ENCODE measurements at places on chromosomes 4 and X.

GRCh38 chr4:112311516-112311915 is 14.3 kb downstream of the ALPK1 start:
- no peak for DNase-seq
- H3K4me3 ChIP-seq = no peak overlapping the region
- H3K36me3 ChIP-seq = no peaks in the 10 kb centered on the region
- H3K27ac ChIP-seq = no peak overlapping the region
- no peaks in the 10 kb centered on the region for H3K4me1 ChIP-seq
- H3K27me3 ChIP-seq = no peaks in the 10 kb centered on the region

- DNase-seq = peak; percentile 88
- peaks cover 4% of the 10 kb centered on the region for H3K36me3 ChIP-seq
- peaks cover 7% of the 10 kb centered on the region for H3K4me1 ChIP-seq
- H3K4me3 ChIP-seq = no peak overlapping the region
Observed at GRCh38 chr4:961351-962230, 11.8 kb downstream of the DGKQ start.

DNA sequence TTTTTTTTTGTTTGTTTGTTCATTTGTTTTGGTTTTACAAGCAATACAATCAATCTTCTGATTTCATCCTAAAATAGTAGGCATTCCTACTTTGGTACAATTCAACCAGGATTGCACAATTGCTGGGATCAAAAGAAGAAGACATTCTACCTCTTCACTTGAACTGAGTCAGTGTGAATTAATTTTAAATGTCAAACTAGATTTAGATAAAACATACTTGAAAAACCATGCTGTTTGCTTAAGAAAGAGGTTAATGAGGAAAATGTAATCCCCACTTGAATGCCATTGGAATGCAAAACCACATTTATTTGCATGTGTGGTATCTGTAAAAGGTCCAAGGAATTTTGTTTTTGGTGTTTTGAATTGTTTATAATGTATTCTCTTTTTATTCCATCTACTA is 40.5 kb downstream of the HAND2 start:
- no peak overlapping the region for H3K27ac ChIP-seq
- no peaks in the 10 kb centered on the region for H3K36me3 ChIP-seq
- no peaks in the 10 kb centered on the region for H3K27me3 ChIP-seq

- H3K4me3 ChIP-seq = no peak overlapping the region
- no peaks in the 10 kb centered on the region for H3K36me3 ChIP-seq
- no peaks in the 10 kb centered on the region for H3K27me3 ChIP-seq
- peak overlapping the region; percentile 95 for H3K27ac ChIP-seq
- no peak for DNase-seq
- peaks cover 27% of the 10 kb centered on the region for H3K4me1 ChIP-seq
Observed at GRCh38 chr4:152998861-152999260, 62.7 kb downstream of the FHDC1 start.

DNA sequence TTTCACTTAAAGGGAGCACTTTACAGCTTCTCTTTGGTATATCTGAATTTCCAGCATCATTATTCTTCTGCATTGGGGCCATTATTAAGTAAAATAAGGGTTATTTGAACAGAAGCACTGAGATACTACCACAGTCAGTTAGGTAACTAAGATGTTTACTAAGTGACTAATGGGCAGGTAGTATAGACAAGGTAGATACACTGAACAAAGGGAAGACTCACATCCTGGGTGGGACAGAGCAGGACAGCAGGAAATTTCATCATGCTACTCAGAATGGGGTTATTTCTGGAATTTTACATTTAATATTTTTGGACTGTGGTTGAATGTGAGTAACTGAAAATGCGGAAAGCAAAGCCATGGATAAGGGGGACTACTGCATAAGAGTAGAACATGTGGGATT is 316.0 kb downstream of the CCSER1 start:
- no peak overlapping the region for H3K4me3 ChIP-seq
- no peaks in the 10 kb centered on the region for H3K27me3 ChIP-seq
- peak; percentile 45 for DNase-seq
- H3K27ac ChIP-seq = peak overlapping the region; percentile 61

- H3K4me1 ChIP-seq = peaks cover 15% of the 10 kb centered on the region
- no peak overlapping the region for H3K27ac ChIP-seq
- no peak overlapping the region for H3K4me3 ChIP-seq
- no peak for DNase-seq
Observed at GRCh38 chr4:15378062-15378461, 49.8 kb upstream of the C1QTNF7 start.

DNA sequence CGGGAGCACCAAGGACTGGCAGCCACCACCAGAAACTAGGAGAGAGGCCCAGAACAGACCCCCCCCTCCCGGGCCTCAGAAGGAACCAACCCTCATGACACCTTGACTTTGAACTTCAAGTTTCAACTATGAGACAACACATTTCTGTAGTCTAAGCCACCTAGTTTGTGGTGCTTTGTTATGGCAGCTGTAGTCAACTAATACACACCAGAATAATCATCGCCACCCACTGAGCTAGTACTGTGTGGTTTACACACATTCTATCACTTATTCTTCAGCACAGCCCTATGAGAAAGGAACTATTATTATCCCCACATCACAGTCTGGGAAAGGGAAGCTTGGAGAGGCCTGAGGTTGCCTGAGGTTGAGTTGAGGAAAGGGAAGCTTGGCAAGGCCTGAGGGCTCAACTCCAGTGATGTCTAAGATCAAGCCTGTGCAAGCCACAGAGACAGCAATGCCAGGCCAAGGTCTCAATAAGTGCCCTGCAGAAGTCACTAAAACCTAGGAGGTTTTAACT is 126.6 kb downstream of the FHDC1 start:
- H3K4me3 ChIP-seq = no peak overlapping the region
- H3K4me1 ChIP-seq = no peaks in the 10 kb centered on the region
- H3K36me3 ChIP-seq = no peaks in the 10 kb centered on the region
- DNase-seq = no peak
- no peak overlapping the region for H3K27ac ChIP-seq
- H3K27me3 ChIP-seq = no peaks in the 10 kb centered on the region

- H3K4me3 ChIP-seq = no peak overlapping the region
- no peak for DNase-seq
- no peaks in the 10 kb centered on the region for H3K4me1 ChIP-seq
- H3K27ac ChIP-seq = no peak overlapping the region
Observed at GRCh38 chr4:167176723-167177367, 57.4 kb downstream of the SPOCK3 start.

DNA sequence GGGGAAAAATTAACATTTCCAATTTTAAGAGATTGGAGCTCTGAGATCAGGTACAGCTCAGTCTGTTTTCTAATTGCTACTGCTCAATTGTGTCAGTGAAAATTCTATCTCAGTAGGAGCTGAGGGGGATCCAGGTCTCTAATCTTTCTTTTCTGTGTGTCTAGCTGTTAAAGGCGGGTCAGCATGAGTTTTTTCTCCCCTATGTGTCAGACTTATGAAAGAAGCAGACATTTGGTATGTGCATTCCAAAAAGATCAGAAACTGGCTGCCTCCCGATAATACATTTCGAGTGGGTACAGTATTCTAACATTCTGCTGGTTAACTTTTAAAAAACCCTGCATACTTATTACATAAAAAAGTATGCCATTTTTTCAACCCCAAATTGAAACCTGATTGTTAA is 72.4 kb downstream of the PCDH7 start:
- peaks cover 4% of the 10 kb centered on the region for H3K4me1 ChIP-seq
- H3K27me3 ChIP-seq = no peaks in the 10 kb centered on the region
- no peaks in the 10 kb centered on the region for H3K36me3 ChIP-seq
- no peak for DNase-seq

- peak overlapping the region; percentile 18 for H3K27ac ChIP-seq
- DNase-seq = no peak
- H3K4me3 ChIP-seq = no peak overlapping the region
- peaks cover 7% of the 10 kb centered on the region for H3K36me3 ChIP-seq
Observed at GRCh38 chr4:87118826-87119225, 101.6 kb downstream of the KLHL8 start.

- H3K4me3 ChIP-seq = no peak overlapping the region
- H3K4me1 ChIP-seq = no peaks in the 10 kb centered on the region
- H3K27ac ChIP-seq = no peak overlapping the region
- no peaks in the 10 kb centered on the region for H3K27me3 ChIP-seq
Observed at GRCh38 chr4:118752551-118752950, 67.4 kb downstream of the METTL14 start.

GRCh38 chrX:23333842-23334520 is 668 bp upstream of the PTCHD1 start:
- no peaks in the 10 kb centered on the region for H3K36me3 ChIP-seq
- no peak overlapping the region for H3K27ac ChIP-seq
- DNase-seq = no peak
- H3K27me3 ChIP-seq = peaks cover 47% of the 10 kb centered on the region
- no peaks in the 10 kb centered on the region for H3K4me1 ChIP-seq

- no peak overlapping the region for H3K4me3 ChIP-seq
- no peaks in the 10 kb centered on the region for H3K36me3 ChIP-seq
- DNase-seq = peak; percentile 5
- H3K27me3 ChIP-seq = no peaks in the 10 kb centered on the region
- H3K4me1 ChIP-seq = peaks cover 8% of the 10 kb centered on the region
Observed at GRCh38 chrX:6667048-6667768, 132.3 kb upstream of the VCX3A start.

GRCh38 chr4:138869631-138870030 is 145.9 kb upstream of the NOCT start:
- H3K36me3 ChIP-seq = no peaks in the 10 kb centered on the region
- no peak overlapping the region for H3K4me3 ChIP-seq
- peaks cover 3% of the 10 kb centered on the region for H3K27me3 ChIP-seq
- no peaks in the 10 kb centered on the region for H3K4me1 ChIP-seq
- DNase-seq = no peak

DNA sequence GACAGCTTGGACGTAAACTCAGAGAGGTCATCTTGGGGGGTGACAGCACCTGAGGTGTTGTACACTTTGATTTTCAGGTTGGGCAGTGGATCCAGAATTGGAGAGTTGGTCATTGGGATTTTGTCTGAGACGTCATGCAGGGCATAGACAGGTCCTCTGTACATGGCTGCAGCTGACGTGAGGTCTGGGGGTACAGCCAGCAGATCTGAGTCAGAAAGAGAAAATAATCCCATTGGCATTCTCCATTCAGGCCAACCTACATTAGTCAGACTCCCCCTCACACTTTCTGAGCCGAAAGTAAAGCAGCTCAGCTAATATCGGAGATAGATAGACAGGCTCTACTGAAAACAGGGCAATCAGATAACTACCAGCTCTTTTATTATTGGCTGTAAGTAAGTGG is 329.7 kb downstream of the UNC5C start:
- H3K27ac ChIP-seq = no peak overlapping the region
- H3K4me3 ChIP-seq = no peak overlapping the region
- no peaks in the 10 kb centered on the region for H3K36me3 ChIP-seq

- H3K4me3 ChIP-seq = no peak overlapping the region
- no peak for DNase-seq
- no peaks in the 10 kb centered on the region for H3K4me1 ChIP-seq
- no peaks in the 10 kb centered on the region for H3K27me3 ChIP-seq
- H3K36me3 ChIP-seq = no peaks in the 10 kb centered on the region
Observed at GRCh38 chr4:141427726-141428296, 207.1 kb downstream of the ZNF330 start.

- no peaks in the 10 kb centered on the region for H3K36me3 ChIP-seq
- peaks cover 61% of the 10 kb centered on the region for H3K27me3 ChIP-seq
- DNase-seq = no peak
- peak overlapping the region; percentile 62 for H3K4me3 ChIP-seq
- H3K27ac ChIP-seq = no peak overlapping the region
- peaks cover 37% of the 10 kb centered on the region for H3K4me1 ChIP-seq
Observed at GRCh38 chr4:56655627-56656345, 25.3 kb downstream of the HOPX start.

- H3K4me1 ChIP-seq = no peaks in the 10 kb centered on the region
- H3K36me3 ChIP-seq = no peaks in the 10 kb centered on the region
- H3K27ac ChIP-seq = no peak overlapping the region
- DNase-seq = no peak
- H3K4me3 ChIP-seq = no peak overlapping the region
Observed at GRCh38 chr4:7186031-7186430, 6.3 kb upstream of the SORCS2 start.

- H3K27me3 ChIP-seq = no peaks in the 10 kb centered on the region
- peaks cover 8% of the 10 kb centered on the region for H3K4me1 ChIP-seq
- no peaks in the 10 kb centered on the region for H3K36me3 ChIP-seq
Observed at GRCh38 chr4:20219521-20219920, 32.2 kb upstream of the SLIT2 start.

DNA sequence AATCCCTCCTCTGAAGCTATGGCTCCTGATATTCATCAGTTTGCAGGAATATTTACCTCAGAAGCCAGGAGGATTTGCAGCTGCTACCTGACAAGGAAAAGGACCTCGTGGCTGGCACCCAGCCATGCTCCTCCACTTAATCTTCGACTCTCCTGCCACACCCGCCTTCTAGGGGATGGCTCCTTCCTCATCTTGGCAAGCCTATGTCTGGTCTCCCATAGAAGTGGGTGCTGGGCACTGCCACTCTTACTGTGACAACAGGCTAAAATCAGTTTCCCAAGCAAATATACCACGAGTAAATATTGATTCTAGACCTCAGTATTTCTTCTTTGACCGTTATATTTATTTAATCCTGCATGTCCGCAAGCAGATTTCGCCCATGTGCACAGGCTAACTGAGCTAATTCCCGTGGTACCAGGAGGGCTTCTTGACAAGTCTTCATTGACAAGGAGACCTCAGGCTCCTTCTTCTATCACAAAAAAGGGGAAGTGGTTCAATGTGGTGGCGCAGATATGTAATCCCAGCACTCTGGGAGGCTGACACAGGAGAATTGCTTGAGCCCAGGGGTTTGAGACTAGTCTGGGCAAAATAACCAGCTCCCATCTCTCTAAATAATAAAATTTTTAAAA is 52.6 kb upstream of the DCTD start:
- H3K36me3 ChIP-seq = no peaks in the 10 kb centered on the region
- no peak overlapping the region for H3K4me3 ChIP-seq
- peaks cover 5% of the 10 kb centered on the region for H3K4me1 ChIP-seq

DNA sequence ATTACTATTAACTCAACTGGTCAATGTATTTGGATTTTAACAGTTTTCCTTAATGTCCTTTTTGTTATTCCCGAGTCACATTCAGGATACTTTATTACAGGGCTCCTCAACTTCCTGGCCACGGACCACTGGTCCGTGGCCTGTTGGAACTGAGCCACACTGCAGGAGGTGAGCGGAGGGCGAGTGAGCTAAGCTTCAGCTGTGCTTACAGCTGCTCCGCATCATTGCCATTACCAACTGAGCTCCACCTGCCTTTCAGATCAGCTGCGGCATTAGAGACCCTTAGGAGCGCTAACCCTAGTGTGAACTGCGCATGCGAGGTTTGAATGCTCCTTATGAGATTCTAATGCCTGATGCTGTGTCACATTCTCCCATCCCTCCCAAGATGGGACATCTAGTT is 591.7 kb downstream of the CCSER1 start:
- no peak overlapping the region for H3K27ac ChIP-seq
- H3K27me3 ChIP-seq = no peaks in the 10 kb centered on the region
- H3K4me3 ChIP-seq = no peak overlapping the region
- H3K4me1 ChIP-seq = no peaks in the 10 kb centered on the region
- no peak for DNase-seq
- no peaks in the 10 kb centered on the region for H3K36me3 ChIP-seq

DNA sequence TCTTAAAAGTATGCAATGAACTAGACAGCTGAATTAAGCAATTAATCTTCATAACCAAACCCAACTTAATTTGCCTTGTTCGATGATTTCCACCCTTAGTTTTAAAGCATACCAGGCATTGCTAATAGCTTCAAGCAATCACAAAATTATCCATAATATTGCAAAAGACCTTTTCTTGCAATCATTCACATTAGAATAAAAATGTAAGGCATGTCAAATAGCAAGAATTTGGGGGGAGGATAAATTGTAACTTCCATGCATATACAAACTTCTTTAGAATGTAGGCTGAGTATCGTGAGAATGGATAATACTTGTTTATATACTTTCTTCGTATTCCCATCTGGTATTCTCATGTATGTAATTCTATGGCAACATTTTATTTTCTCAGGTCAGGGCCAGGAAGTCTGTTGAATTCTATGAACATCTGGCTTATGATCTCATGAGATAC is 28.7 kb upstream of the BMP2K start:
- no peaks in the 10 kb centered on the region for H3K4me1 ChIP-seq
- no peaks in the 10 kb centered on the region for H3K36me3 ChIP-seq
- DNase-seq = no peak
- no peaks in the 10 kb centered on the region for H3K27me3 ChIP-seq
